LHCN-M2 (cell line): ENCODE measurements at places on chromosomes 1 and 21. TPM values are rescaled to one million over a fixed set of nuclear protein-coding genes. Genes with fewer than 3 reads are reported as not detected.

- no peak for DNase-seq
These were observed 113.8 kb downstream of the SYF2 start for GRCh38 chr1:25118546-25118945.

- no peak for DNase-seq
These were observed 597.1 kb downstream of the KIF26B start for GRCh38 chr1:245751726-245752470.

- DNase-seq, result no peak
These were observed 19.0 kb downstream of the DAB1 start for GRCh38 chr1:57404884-57405283.

Gene DMBX1
- not detected in 2 replicates for total RNA-seq
